NCI-H2227 treated with DMSO at 0.1 percent for 48 hours (cell line): ENCODE measurements at places on chromosomes 4 and X.

GRCh38 chr4:94641702-94642560, 115.8 kb upstream of the BMPR1B start:
- no peak for DNase-seq

GRCh38 chrX:134659761-134660160, 1.5 kb upstream of the PLAC1 start:
- no peak for DNase-seq

- DNase-seq = no peak
Observed at GRCh38 chr4:113893546-113893945, 85.9 kb downstream of the ARSJ start.

- no peak for DNase-seq
Observed at GRCh38 chrX:153245288-153245731, 66.2 kb downstream of the MAGEA1 start.

DNA sequence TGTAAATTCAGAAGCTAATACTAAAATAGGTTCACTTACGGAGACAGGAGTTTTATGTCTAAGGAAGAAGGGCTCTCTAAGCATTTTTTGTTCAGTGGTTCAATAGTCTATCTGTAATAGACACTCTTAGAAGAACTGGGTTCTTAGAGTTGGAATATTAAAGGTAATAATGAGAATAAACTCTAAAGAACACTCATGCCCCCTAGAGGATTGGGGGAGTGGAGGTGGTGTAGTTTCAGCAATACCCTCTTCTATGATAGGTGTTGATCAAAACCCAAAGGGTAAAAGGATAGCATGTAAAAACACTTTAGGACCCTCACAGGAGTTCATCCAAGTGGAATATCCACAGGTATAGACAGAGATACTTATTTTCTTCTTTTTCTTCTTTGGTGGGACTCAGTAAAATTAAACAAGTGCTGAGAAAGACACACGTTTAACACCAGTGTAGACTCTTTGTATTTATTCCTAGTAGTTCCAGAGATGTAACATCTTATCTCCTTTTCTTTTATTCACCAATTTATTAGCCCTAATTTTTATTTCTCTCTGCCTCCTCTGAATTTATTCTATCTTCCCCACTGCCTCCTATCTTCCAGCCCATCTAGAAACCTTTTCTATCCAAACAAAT, 25.7 kb upstream of the MND1 start:
- peak; percentile 39 for DNase-seq

DNA sequence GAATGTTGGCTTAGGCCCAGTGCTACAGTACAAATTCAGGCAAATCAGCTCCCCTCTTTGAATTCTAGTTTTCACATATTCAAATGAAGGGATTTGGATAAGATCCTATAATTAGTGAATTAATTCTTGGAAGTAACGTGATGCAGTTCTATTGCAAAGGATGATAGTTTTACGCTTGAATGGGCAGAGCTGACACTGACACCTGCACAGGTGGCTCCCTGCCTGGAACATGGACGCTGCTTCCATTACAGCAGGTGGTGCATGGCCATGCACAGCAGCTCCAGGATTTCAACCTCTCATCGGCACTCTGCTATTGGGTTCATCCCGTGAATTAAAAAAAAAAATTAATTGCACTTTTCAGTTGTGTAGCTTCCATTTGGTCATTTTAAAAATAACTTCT, 28.4 kb upstream of the RPS6KA6 start:
- no peak for DNase-seq

DNA sequence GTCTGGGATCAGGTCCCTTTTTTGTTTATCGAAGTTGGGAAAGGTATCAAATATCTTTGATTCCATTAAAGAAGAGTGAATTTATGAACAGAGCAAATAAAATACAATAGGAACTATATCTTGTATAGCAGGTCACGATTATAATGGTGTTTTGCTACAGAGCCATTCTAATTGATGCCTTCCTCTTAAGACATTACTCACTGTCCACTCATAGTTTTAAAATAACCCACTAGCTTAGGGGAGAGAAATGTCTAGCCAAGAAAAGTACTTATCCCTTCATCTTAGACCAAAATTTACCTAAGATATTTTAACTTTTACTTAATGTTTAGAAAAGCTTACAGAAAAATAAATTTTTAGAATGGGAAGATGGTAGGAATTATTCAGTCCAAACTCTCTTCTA, 112.0 kb upstream of the PABPC4L start:
- DNase-seq = no peak

DNA sequence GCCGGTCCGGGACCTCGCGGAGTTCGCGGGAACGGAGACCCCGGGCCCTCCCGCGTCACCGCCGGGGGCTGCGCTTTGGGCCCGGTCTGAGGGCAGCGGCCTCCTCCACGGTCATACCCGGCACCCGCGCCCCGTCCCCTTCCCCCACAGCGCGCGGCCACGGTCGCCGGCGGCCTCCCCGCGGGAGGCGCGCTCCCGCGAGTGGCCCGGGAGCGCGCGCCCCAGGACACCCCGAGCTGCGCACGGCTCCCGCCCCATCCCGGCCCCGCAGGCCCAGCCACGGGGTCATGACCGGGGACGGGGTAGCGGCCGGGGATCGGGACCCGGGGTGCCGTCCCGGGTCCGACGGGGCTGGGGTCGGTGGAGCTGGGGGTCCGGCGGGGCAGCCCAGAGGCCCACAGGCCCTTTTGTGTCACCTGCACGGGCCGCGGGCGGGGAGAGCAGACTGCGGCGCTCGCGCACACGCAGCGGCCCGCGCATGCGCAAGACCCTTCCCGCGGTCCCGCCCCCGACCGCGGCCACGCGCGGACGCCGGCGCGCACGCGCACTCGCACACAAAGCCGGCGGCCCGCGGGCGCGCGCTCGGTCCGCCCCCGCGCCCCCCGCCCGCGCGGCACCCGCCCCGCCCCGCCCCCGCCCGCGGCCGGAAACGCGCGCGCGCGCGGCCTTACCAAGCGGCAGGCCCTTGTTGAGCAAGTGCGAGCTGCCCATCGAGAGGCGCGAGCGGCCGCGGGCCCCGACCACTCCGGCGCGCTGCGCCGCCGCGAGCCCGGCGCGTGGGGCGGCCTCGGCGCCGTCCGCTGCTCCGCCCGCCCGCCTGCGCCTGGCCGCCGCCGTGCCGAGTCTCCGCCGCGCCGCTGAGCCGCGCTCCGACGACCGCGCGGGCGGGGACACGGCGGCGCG, at the start of gene CTBP1:
Gene CTBP1, minus strand, starts transcription at position 886 of the 903 bp plus-strand sequence. CDS start 7,799 bp downstream, outside the sequence.
- DNase-seq = peak; percentile 48

DNA sequence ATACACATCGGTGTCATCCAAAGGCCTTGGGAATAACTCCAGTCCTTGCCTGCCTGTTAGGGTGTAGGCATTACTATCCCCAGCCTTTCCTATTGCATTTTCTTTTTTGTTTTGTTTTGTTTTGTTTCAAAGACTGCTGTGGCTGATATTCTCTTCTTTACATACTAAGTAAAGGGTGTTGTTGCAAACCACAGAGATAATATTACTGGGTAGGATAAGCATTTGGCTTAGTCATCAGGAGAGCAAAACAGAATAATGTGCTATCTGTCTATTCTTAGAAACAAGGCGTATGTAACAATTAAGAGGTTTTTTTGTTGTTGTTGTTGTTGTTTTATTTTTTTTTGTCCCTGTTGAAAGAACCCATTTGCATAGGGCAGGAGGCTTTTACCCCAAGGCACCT, 41.8 kb downstream of the UGT2B28 start:
- DNase-seq = no peak

- DNase-seq = no peak
Observed at GRCh38 chrX:17531500-17531899, 156.5 kb downstream of the NHS start.

DNA sequence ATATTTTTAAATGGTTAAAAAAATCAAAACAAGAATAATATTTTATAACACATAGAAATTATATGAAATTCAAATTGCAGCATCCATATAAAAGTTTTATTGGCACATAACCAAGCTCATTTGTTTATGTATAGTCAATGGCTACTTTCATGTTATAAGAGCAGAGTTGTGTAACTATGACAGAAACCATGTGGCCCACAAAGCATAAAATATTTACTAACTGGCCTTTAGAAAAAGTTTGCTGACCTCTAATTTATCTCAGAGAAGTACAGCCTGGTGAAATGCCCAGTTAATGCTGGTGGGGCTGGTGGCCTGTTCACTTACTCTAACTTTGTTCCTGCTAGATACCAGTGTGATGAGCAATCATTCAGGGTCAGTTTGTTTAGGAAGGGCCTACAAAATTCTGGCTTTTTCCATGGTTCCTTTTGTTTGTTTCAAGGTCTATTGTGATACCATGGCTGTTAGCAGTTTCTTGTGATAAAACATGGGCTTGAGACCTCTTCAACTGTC, 104.6 kb downstream of the PPP1R2C start:
- DNase-seq = no peak

GRCh38 chr4:48296365-48296764, 26.7 kb upstream of the TEC start:
- DNase-seq = no peak
